ENCODE measurements at places on chromosomes 5 and 9.

DNA sequence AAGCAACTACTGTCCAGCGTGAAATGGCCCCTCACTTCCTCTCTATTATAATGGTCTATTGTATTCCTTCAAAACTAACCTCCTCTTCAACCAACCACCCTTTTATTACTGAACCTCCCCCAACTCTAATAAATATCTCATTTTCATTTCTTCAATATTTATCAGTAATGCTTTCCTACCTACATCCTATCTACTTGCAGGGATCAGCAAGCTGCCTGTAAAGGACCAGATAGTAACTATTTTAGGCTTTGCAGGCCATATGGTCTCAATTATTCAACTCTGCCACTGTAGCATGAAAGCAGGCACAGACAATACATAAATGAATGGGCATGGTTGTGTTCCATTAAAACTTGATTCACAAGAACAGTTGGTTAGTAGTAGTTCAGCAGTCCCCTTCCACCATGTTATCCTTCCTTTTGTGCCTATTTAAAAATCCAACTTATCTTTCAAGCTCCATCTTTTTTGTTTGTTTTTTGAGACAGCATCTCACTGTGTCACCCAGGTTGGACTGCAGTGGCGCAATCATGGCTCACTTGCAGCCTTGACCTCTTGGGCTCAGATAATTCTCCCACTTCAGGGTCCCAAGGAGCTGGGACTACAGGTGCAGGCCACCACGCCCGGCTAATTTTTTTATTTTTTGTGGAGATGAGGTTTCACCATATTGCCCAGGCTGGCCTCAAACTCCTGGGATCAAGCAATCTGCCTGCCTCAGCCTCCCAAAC, 45.8 kb downstream of the PCDHGC5 start:
- no peak for DNase-seq

DNA sequence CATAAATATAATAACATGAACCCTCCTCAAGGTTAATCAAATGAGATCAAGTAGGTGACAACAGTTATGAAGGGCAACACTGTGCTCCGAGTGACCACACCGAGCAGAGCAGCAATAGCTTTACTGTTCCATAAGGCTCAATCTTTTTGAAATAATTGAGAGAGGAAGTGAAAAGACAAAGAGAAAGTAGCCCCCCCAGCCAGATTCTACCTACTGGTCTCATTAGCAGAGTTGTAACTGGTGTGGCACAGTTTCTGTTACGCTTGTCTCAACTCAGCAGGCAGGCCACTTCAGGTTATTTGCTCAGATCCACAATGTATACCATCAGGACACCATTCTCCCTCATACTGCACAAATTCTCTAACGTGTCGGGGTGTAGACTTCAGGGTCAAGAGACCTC, 14.0 kb downstream of the PRUNE2 start:
- DNase-seq: no peak

DNA sequence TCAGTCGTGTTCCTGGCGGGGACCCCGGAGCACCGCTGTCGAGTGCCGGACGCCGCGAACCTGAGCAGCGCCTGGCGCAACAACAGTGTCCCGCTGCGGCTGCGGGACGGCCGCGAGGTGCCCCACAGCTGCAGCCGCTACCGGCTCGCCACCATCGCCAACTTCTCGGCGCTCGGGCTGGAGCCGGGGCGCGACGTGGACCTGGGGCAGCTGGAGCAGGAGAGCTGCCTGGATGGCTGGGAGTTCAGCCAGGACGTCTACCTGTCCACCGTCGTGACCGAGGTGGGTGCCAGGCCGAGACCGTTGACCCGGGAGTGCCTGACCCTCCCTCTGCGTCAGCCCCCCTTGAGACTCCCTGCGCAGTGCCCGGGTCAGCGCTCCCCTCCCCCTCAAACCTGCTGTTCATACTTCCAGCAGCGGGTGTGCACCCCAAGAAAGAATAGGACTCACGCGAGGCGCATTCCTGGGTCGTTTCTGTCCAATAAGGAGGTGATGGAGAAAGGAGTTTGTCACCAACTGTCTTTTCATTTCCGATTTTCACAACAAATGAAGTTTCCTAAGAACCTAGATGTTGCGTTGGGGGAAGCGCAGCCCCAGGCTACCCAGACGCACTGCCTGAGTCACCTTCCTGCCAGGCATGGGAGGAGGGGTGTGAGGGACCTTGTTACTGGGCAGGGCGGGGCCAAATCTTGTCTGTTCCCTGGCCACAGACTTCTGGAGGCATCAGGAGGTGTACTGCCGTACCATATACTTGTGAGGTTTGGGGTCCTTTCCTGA, 722 bp downstream of the SLC22A4 start:
- no peak for DNase-seq

GRCh38 chr5:160773646-160774410, 78.2 kb downstream of the ATP10B start:
- DNase-seq: no peak

DNA sequence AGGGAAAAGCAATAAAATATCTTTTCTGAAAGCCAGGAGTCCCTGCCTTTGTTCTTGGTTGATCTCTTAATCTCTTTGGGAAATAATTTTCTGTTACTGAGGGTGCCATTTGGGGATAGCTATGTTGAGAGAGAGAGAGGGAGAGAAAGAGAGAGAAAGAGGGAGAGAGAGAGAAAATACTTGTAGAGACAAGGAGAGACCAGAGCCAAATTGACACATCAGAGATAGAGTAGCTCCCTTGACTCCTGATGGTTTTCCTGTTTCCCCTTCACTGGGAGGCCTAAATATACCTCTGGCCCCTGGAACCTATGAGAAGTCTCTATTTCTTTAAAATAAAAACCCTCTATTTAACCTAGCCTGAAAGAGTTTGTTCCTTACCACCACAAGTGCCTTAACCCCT, 14.9 kb downstream of the CMYA5 start:
- DNase-seq: no peak

GRCh38 chr5:130077007-130077406, 172.7 kb downstream of the CHSY3 start:
- no peak for DNase-seq

DNA sequence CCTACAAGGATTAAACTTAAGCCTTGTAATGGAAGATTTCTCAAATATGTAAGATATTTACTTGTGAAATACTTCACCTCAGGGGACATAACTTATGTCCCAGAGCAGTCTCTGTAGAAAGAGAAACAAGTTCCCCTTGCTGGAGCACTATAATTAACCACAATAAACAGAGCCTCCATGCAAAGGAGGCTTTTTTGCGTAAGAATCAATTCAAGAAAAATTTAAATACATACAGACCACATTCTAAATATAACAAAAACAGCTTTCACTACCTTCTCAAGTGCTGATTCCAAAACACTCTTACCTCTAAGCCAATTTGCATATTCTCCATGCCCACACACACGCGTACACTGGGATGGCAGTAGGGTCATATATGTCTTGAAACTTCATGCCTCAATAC, 30.7 kb upstream of the CCNB1 start:
- DNase-seq: no peak

- DNase-seq: no peak
These were observed 343.7 kb downstream of the RAB3C start for GRCh38 chr5:58926541-58926935.

DNA sequence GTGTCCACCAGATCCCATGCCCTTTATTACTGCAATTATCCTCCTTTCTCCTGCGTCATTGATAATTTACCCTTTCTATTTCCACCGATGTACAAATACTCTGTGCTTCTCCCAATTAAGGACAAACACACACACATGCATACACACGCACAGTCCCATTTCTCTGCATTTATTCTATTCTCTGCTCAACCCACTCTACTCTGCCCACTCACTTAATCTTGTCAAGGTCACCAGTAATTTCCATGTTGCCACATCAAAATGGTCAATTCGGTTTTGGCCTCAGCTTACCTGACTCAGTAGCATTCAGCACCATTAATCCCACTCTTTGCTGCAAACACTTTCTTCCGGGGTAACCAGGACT, 14.6 kb upstream of the STRBP start:
- DNase-seq: no peak

DNA sequence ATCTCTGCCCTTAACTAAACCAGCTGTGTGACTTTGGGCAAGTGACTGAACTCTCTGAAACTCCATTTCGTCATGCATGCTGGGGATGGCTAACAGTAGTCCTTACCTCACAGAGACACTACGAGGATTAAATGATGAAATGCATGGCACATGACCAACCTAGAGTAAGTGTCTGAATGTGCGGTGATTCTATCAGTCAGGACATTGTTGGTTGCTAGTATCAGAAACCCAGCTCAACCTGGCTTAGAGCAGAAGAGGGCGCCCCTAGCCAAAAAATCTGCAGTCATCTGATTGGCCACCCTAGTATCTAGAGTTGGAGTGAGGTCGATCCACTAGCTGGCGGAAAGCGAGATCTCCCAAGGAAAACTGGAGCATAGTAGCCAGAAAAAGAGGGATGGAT, 25.2 kb downstream of the NEURL1B start:
- no peak for DNase-seq

DNA sequence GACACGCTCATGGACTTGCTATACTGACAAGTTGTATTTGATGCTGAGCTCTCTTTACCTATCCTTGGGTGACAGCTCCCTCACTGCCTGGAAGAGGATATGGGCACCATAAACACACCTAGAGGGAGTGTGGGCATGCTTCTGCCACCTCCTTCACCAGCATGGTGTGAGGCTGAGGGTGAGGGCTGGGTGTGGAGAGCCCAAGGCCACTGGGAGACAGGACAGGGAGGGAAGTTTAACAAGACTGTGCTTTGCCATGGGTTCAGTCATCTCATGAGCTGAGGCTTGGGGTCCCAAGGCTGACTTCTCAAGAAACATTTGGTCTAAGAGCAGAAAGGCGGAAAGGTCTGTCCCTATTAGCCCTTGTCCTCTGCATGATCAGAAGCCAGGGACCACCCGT, 93.6 kb upstream of the ANKRD55 start:
- DNase-seq: no peak

GRCh38 chr5:143426437-143426991, 23.0 kb upstream of the NR3C1 start:
- DNase-seq: no peak

DNA sequence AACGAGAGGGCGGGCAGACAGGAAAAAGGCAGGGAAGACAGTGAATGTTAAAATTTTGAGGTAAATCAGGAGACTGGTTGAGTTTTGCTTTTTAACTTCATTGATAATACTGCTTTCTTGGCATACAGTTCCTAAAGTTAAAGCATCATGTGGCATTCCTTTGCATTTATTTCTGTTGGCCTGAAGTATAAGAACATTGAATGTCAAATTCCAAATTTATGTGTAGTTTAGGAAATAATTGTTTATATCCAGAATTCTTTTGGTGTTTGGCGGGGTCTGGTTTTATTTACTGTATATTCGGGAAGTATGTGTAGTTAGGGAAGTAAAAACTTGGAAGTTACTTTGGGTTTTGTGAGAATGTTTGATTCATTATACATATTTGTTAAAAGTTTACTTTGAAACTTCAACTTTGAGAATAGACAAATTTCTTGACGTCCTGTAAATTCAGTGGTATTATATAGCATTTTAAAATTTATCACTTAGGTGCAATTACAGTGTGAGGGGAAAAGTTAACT, 83.2 kb downstream of the PTPDC1 start:
- DNase-seq: no peak

- DNase-seq: no peak
These were observed 14.3 kb downstream of the ATPSCKMT start for GRCh38 chr5:10235350-10235749.

GRCh38 chr5:133456933-133457402, 155.4 kb downstream of the FSTL4 start:
- DNase-seq: no peak

DNA sequence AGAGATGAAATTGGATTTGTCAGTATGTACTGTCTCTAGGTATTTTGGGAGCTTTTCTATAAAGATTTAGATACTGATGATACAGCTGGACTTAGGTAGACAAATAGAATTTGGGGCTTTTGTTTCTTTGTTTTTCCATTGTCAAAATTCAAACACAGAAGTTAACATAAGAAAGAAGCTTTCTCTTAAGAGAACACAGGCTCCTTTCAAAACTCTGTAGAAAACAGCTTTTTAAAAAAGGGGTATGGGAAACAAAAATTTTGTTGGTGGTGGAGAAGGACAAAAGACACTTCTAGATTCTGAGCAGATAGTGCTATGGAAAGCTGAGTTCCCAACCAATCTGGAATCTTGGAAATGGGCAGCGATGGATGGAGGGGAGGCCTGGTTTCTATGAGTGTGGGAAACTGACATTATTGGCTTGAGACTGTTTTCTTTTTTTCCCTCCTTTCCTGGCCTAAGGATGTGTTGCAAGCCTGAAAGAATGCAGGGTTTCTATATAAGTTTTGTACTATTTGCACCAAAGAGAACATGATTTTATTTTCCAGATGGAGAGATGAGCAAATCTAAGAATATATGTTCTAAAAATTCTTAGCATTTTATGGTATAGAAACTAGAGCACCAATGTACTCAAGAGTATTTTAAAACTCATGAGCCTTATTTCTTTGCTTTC, 240.0 kb downstream of the PRR16 start:
- no peak for DNase-seq

DNA sequence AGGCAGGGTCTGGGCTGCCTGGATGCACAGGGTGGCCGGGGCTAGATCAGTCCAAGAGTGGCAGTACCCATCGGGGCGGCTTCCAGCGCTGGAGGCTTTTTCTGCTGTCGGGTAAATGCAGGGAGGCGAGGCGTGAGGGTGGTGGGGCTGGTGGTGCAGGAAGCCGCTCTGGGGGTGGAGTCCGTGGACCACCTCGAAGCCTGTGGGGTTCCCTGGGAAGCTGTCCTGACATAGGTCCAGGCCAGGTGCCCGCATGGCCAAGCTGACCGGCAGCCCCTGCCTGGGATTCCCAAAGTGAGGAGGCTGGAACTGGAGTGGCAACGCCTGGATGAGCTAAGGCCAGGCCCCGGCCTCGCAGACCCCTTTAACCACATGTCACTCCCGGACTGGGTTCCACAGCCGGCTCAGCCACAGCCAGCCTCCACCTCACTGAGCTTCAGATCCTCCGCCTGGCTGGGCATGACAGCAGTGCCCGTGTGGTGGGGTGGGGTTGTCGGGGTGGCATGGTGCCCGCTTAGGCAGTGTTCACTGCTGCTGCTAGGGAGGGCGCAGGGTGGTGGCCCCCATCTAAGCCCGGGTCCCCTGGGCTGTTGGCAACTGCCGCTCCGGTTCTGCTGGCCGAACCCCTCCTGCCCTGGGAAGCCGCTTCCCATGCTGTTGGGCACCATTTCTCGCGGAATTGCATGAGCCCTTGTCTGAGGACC, 1.4 kb upstream of the QRFP start:
- no peak for DNase-seq

- no peak for DNase-seq
These were observed 454.2 kb upstream of the SGCD start for GRCh38 chr5:155872629-155873220.

GRCh38 chr9:134186471-134187109, 22.2 kb upstream of the RNU6ATAC start:
- DNase-seq: no peak

- no peak for DNase-seq
These were observed 357.3 kb downstream of the SPOCK1 start for GRCh38 chr5:137141779-137142178.

- no peak for DNase-seq
These were observed 90.2 kb downstream of the ZNF462 start for GRCh38 chr9:106953174-106953573.

All from cortex of kidney (tissue), 1 donor.